Activated CD4-positive, alpha-beta T cell treated with anti-CD3 and anti-CD28 coated beads for 36 hours (primary cell): ENCODE measurements at places on chromosomes 12 and 14. TPM values are rescaled to one million over a fixed set of nuclear protein-coding genes. Genes with fewer than 3 reads are reported as not detected.

DNA sequence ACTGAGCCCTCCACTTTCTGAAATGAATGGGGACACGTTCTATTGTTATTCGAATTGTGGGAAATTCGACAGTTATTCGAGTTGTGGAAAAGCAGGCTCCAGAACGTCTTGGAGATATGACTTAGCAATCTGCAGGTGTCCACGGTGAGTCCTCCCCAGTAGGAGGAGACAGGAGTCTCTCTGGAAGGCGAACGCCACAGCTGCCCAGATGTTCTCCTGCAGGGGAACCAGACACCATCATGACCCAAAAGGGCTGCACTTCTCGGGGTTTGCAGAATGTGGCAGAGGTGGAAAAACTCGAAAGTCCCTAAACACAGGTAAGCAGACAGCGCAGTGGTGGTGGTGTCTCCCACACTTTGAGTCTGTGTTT lies 363.6 kb upstream of the SFSWAP start:
- DNase-seq = no peak

- DNase-seq = no peak
Observed at GRCh38 chr12:94053676-94054075, 94.7 kb upstream of the PLXNC1 start.

- no peak for DNase-seq
Observed at GRCh38 chr12:26109343-26109881, 15.4 kb downstream of the BHLHE41 start.

- no peak for DNase-seq
Observed at GRCh38 chr12:101876322-101876860, 989 bp upstream of the DRAM1 start.

- peak; percentile 77 for DNase-seq
Observed at GRCh38 chr12:117367006-117367638, 5.7 kb upstream of the NOS1 start.

- peak; percentile 46 for DNase-seq
Observed at GRCh38 chr14:36520601-36521525, 831 bp upstream of the NKX2-1 start.

DNA sequence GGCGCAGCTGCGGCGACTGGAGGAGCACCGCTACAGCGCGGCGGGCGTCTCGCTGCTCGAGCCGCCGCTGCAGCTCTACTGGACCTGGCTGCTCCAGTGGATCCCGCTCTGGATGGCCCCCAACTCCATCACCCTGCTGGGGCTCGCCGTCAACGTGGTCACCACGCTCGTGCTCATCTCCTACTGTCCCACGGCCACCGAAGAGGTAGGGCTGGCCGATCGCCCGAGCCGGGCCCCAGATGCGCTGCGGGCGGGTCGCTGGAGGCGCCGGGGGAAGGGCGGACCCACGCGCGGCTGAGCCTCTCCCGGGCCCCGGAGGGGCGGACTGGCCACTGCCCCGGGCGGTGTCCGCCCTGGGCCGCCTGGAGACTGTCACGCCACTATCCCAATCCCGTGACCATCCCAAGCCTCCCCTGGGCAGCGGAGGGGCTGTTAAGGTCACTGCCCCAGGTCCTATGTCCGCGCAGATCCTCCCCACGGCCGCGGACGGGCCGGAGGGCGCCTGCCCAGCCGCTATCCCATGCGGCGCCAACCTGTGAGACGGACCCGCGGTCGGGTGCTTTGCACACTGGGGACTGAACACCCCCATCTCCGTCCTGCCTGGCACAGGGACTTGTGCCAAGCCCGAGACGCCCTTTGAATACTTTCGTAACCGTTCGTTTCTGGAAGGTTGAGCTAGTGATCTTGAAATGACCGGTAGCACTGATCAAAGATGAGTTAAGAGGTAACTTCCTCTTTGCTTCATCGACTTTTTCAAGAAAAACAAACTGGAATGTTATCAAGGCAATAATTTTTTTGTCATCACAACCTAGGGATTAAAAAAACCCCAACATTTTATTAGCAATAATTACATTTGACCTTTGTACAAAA lies 725 bp downstream of the CHPT1 start:
- peak; percentile 35 for DNase-seq

DNA sequence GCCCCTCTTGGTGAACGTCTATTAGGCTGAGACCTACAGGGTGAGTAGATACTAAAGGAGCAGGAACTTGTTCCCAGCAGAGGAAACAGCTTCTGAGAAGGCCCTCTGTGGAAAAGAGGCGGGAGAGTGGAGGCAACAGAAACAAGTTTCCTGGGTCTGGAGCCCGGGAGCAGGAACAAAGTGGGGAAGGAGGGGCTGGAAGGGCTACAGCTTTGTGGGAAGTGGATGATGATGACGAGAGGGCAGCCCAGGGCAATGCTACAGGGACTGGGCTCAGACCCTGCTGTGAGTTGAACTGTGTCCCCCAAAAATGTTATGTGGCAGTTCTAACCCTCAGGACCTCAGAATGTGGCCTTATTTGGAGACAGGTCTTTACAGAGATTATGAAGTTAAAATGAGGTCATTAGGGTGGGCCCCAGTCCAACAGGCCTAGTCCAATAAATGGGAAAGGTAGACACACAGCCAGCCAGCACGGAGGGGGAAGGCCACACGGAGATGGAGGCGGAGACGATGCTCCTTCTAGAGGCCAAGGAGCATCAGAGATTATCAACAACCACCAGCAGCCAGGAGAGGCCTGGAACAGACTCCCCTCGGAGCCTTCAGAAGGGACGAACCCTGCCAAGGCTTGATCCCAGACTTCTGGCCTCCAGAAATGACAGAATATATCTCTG lies 14.3 kb downstream of the CAMKK2 start:
- no peak for DNase-seq

DNA sequence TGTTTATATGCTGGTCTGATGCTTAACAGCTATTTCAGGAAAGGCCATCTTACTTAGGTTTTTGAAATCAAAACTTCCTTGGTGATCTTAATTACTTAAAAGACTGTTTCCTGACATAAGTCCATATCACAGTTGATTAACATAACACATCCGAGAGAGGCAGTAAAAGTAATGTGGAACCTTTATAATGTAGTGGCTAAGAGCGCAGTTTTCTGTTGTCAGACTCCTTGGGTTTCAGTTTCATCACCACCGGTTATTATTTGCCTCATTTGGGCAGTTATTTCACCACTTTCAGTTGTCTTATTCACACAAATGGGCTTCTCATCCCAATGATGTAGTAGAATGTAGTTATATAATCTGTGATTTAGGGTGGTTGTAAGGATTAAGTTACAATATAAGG lies 30.9 kb downstream of the TBC1D15 start:
- DNase-seq = no peak

- peak; percentile 51 for DNase-seq
Observed at GRCh38 chr14:102819747-102820330, 42.6 kb downstream of the TRAF3 start.

DNA sequence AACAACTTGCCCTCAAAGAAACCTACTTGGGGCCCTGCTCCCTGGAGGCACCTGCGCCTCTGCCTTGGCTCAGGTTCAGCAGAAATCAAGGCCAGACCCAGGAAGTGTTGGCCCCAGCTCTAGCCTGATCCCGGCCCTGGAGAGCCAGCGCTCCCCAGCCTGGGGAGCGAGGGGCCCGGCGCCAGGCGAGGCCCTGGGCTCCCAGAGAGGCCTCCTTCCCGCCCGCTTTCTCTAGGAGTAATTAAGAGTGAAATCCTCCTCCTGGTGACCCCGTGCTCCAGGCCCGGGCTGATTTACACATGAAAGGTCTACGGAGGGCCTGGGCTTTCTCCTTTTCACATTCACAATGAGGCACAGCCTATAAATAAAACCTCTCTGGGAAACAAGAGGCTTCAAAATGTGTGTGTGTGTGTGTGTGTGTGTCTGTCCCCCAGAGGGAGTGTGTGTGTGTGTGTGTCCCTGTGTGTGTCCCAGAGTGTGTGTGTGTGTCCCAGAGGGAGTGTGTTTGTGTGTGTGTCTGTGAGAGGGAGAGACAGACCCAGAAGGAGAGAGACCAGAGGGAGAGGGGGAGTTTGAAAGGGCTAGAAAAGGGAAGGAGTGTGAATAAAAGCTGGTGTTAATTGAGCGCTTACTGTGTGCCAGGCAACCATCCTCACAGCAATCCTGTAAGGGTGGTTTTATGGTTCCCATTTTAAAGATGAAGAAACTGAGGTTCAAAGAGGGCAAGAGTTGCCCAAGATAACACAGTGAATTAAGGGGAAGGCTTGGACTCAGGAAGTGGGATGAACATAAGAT lies 23.8 kb upstream of the COX6A1 start:
- no peak for DNase-seq

- DNase-seq = no peak
Observed at GRCh38 chr14:55160989-55161388, 30.4 kb downstream of the DLGAP5 start.

DNA sequence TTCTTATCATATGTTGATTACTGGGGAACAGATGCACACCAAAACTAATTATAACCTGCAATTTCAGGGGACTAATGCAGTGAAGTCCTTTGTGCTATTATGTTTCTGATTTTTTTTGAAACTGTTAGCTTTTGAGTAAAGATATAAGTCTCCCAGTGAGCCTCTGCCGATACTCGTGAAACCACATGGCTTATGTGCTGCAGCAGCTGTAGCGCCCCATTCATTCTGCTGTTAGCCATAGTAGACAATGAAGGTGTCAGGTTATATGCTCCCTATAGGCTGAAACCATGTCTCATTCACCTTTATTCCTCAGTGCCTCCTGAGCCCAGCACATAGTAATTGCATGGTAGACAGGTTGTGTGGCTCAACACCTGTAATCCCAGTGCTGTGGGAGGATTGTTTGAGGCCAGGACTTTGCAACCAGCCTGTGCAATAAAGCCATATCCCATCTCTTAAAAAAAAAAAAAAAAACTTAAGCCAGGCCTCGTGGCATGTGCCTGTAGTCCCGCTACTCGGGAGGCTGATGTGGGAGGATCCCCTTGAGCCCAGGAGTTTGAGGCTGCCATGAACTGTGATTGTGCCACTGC lies 25.0 kb downstream of the GOLGA5 start:
- no peak for DNase-seq

DNA sequence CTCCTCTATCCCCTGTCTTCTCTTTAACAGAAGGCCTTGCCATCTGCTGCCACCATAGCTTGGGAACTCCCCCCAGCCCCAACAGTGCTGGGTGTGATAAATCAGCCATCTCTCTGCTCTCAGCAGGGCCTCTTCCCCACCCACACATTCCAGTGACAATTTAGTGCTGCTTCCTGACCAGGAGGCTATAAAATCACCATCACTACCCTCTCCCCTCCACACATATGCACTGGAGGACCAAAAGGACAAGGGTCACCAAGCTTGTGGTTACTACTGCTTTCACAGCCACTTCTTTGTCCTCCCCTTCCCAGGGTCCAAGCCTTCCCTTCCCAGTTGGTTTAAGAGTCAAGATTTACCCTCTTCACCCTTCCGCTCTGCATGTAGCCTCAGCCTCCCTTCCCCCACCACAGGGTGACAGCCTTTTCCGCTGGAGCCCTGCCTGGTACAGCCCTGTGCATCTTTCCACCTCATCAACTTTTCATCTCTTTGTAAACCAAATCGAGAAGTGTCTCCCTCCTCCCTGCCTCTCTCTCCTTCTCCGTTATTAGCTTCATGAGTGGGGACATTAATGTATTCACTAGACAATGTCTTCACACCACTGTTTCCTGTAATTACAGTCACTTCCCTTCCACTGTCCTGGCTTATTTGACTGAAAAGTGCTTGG lies 9.4 kb downstream of the PSMB5 start:
- peak; percentile 70 for DNase-seq

DNA sequence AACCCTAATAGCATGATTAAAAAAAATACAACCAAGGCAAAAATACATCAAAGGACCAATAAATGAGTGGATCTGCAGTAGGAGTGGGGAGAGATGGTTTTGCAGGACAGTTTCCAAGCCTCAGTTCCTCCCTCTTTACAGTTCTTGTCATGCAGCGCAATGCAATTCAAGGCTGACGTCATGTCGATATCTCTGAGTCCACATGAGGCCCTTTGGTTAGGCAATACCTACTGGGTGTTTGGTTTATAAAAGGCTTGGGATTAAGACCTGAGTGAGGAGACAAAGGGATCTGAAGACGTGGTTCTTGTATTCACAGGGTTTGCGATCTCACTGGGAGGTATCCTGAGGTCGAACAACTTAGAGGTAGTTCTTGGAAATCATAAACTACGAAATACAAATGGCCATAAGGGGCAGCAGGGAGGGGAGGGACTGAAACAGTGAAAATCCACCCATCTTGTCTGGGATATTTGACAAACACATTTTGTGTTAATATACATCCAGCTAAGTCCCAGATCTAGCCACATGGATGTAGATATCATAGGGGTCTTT lies 441.0 kb downstream of the FUT8 start:
- DNase-seq = no peak

- no peak for DNase-seq
Observed at GRCh38 chr14:103230021-103230420, 104.0 kb upstream of the EIF5 start.

DNA sequence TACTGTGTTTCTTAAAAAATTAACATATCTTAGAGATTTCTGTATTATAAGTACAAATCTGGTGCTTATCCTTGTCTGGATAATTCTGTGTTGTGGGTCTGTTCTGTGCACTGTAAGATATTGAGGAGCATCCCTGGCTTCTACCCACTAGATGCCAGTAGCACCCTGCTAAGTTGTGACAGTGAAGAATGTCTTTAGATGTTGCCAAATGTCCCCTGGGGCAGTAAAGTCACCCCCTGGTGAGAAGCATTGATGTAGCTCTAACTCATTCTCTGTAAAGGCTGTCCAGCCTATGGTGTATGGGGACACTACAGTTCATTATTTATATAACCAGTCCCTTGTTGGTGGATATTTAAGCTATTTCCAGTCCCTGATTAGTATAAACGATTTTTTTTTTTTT lies 31.4 kb downstream of the MAP1LC3B2 start:
- no peak for DNase-seq

- no peak for DNase-seq
Observed at GRCh38 chr12:46559311-46559710, 186.7 kb upstream of the SLC38A2 start.

GRCh38 chr12:5309654-5310053 lies 122.3 kb upstream of the NTF3 start:
- DNase-seq = no peak

GRCh38 chr12:70960484-70960883 lies 39.9 kb upstream of the PTPRR start:
- DNase-seq = no peak

DNA sequence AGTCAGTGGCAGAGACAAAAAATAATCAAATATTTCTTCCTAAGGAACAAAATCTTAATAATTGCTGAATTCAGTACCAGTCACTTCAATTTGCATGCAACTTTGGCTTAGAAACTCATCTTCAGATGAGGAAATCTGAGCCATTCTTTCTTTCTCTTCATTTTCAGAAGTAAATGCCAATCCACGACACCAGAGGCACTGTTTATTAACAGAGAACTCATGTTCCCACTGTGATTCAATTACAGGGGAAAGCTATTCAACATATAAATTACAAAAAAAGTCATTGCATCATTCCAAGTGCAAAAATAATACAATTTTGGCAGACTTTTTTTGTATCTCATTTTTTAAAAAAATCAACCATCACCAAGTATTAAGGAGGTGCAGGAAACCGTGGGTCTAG lies 816.1 kb upstream of the TMEM132C start:
- DNase-seq = no peak

GRCh38 chr12:106954462-106955376 lies 988 bp upstream of the TMEM263 start:
- peak; percentile 43 for DNase-seq

GRCh38 chr14:65339866-65340265 lies 72.7 kb upstream of the FUT8 start:
- DNase-seq = no peak

The CCDC197 gene
- 0.53 TPM for total RNA-seq

The MYO1H gene
- total RNA-seq = not detected

The KLRD1 gene
- total RNA-seq = 0.05 TPM

The LRRIQ1 gene
- not detected for total RNA-seq

The SDSL gene
- total RNA-seq = 1.5 TPM

The MGAT4C gene
- total RNA-seq = not detected
